Neural crest cell (in vitro differentiated cells): ENCODE measurements at places on chromosomes 1 and 21. TPM values are rescaled to one million over a fixed set of nuclear protein-coding genes. Genes with fewer than 3 reads are reported as not detected.

Gene INSRR
- total RNA-seq, result 0.07 TPM in 1 of 2 replicates, not detected in the other

Gene SPRR2F
- not detected in 2 replicates for total RNA-seq

Gene AIRE
- not detected in 2 replicates for total RNA-seq

- DNase-seq, result no peak
- no peak overlapping the region for H3K27ac ChIP-seq
- H3K4me3 ChIP-seq, result no peak overlapping the region
- H3K27me3 ChIP-seq, result peaks cover 40% of the 10 kb centered on the region
These were observed 3.8 kb downstream of the RAB3B start for GRCh38 chr1:51986718-51987117.

- no peaks in the 10 kb centered on the region for H3K36me3 ChIP-seq
- peaks cover 28% of the 10 kb centered on the region for H3K4me1 ChIP-seq
- no peak overlapping the region for H3K27ac ChIP-seq
- H3K27me3 ChIP-seq, result no peaks in the 10 kb centered on the region
- no peak for DNase-seq
These were observed 108.0 kb downstream of the HLCS start for GRCh38 chr21:36858320-36858957.

- H3K4me1 ChIP-seq, result no peaks in the 10 kb centered on the region
- no peak overlapping the region for H3K27ac ChIP-seq
- no peak for DNase-seq
- H3K27me3 ChIP-seq, result no peaks in the 10 kb centered on the region
- H3K4me3 ChIP-seq, result no peak overlapping the region
- H3K36me3 ChIP-seq, result no peaks in the 10 kb centered on the region
These were observed 337.5 kb upstream of the LRRC7 start for GRCh38 chr1:69230208-69230607.

- no peaks in the 10 kb centered on the region for H3K27me3 ChIP-seq
- no peaks in the 10 kb centered on the region for H3K36me3 ChIP-seq
These were observed 96.4 kb upstream of the PPP2R5A start for GRCh38 chr1:212188599-212189351.

DNA sequence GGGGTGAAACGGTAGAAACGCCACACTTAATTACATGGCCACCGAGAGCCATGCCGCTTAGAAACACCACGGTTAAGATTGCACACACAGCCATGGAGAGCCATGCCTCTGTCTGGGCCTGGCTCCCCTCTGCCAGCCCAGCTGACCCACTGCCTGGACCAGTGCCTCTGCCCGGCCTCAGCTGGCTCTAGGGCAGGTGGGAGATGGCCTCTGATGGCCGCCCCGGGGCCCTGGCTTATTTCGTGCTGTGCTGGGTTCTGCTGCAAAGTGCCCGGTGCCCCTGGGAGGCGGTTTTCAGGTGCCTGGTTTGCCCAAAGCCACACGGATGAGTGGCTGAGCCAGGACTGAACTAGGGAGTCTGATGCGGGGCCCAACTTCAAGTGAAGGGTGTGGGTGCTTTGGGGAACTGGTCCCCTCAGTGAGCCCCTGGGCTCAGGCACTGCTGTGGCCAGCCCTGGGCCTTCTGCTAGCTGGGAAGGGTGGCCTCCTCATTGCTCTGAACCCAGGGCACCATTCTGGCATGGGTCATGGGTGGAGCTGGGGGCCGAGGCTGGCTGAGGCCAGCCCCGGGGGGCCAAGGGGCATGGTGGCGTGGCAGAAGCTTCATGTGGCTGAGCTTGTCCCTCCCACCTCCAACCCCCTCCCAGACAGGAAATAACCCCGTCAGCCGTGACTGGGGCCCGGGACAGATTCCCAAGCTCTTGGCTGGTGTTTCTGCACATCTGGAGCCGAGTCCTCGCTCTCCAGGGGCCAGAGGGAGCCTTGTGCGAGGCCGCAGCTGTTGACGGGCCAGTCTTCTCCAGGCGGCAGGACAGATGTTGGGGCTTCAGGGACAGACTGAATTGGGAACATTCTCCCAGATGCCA lies 1.9 kb upstream of the GPR153 start:
- H3K36me3 ChIP-seq, result no peaks in the 10 kb centered on the region
- H3K27ac ChIP-seq, result no peak overlapping the region
- no peak for DNase-seq
- no peaks in the 10 kb centered on the region for H3K27me3 ChIP-seq
- H3K4me1 ChIP-seq, result peaks cover 37% of the 10 kb centered on the region

GRCh38 chr1:186082235-186082937 lies 292.7 kb downstream of the TPR start:
- peak; percentile 27 for DNase-seq
- H3K27me3 ChIP-seq, result no peaks in the 10 kb centered on the region
- H3K4me1 ChIP-seq, result peaks cover 44% of the 10 kb centered on the region
